ENCODE measurements at places on chromosomes 16 and 17.

GRCh38 chr17:21394265-21394664 is 18.1 kb downstream of the KCNJ12 start:
- ATAC-seq: no peak

DNA sequence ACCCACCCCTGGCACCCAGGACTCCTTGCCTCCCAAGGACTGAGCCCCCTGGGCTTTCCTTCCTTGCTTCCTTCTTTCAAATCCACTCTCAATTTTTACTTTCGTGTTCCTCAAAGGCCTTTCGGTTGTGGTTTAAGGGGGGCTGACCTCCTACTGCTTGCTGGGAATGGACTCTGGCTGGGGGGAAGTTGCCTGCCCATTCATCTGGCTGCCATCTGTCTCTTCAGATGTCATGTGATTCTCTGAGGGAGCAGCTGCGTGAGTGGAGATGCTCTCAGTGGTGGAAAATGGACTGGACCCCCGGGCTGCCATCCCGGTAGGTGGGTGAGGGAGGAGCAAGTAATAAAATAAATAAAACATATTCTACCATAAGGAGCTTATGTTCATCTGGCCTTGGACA is 93.8 kb upstream of the RPRML start:
- no peak for ATAC-seq

- no peak for ATAC-seq
Measured at GRCh38 chr16:53743149-53743566, 39.2 kb downstream of the FTO start.

DNA sequence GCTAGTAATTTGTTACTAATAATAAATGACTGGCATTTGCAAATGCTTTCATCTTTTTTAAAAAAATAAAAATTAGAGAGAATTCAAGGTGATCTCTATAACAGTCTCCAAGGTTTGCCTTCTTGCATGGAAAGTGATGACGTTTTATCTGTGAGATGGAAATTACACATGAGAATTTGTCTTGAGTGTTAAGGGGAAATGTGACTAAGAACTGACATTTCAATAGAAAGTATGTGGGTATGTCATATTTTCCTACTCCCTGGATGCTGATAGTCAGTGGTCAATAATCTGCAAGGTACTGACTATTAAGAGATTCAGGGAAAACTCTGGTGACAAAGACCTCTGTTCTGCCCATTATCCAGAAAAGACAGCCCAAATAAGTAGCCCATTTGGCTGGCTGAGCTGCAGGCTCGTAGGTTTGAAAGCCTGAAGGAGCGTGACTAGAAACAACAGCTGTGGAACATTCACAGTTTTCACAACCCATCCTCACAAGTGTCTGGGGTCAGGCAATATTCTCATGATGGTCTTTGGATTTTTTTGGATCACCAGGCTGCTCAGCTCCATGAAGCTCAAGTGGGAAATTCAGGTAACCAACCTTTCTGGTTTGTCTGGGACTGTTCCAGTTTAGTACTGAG is 49.7 kb upstream of the WSCD1 start:
- ATAC-seq: no peak

DNA sequence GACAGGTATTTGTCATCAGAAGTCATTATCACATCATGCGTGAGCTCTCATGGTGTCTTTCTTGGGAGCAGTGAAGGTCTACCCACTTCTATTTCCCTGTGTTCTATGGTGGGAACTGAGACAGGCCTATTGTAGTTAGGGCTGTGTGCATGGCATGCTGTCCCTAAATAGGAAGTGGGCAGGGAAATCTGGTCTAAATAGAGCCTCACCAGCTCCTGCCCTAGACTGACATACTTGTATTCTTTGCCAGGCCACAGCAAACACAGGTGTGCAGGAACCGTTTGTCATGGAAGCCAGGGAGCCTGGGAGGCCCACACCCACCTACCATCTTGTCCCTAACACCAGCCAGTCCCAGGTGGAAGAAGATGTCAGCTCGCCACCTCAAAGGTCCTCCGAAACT is 10.1 kb downstream of the SLC7A6 start:
- ATAC-seq: no peak

GRCh38 chr16:31572821-31573220 is 45.1 kb downstream of the AHSP start:
- ATAC-seq: no peak

GRCh38 chr17:56806949-56807348 is 26.8 kb downstream of the C17orf67 start:
- no peak for ATAC-seq

GRCh38 chr16:13997526-13997925 is 73.6 kb upstream of the MRTFB start:
- no peak for ATAC-seq

DNA sequence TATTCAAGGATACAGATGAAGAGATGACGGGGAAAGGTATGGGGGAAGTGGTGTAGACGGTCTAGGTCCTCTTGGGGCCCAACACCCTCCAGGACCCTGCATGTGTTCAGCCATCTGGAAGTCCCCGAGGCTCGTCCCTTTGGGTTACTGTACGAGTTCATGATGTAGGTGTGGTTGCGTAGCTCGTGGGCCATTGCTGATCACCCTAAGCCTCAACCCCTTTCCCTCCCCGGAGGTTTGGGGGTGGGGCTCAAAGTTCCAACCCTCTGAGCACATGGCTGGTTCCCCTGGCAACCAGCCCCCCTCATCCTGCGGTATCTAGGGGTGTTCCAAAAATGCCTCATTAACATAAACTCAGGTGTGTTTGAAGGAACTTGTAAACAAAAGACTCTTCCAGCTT is 98.8 kb upstream of the METRNL start:
- ATAC-seq: no peak

DNA sequence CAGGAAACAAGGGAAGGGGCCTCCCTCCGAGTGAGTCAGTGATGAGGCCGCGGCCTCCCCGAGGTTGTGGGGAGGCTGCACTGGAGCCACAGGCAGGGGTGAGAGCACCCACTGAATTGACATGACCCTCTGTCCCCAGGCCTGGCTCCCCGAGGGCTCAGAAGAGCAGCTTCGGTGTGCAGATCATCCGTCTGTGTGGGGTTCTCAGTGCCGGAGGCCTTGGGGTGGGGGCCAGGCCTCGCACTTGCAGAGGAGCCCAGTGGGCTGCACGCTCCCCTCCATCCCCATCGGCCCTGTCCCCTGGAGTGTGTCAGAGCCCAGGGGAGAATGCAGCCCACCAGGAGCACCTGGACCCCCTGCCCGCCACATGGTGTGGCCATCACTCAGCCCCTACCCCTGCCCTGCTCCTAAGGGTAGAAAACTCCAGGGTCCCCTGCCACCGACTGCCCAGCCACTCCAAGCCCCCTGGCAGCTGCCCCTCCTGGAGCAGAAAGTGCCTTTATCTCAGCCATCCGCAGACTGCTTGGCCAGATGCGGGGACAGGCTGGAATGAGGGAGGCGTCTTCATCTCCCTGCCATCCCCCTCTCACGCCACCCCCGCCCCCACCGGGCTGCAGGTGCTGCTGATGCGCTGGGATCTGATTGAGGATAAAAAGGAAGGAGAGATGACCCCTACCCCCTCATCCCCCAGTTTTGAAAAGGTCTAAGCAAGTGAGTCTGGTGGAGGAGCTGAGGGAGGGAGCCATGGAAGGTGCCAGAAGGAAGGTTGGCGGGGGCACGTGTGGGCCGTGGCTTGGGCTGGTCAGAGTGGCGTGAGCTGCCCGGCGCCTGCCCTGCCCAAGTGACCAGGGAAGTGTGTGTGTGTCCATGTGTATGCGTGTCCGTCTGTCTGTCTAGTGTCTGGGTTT is 358.3 kb downstream of the SEC14L1 start:
- no peak for ATAC-seq

- no peak for ATAC-seq
Measured at GRCh38 chr17:1646199-1646875, 805 bp upstream of the SCARF1 start.

DNA sequence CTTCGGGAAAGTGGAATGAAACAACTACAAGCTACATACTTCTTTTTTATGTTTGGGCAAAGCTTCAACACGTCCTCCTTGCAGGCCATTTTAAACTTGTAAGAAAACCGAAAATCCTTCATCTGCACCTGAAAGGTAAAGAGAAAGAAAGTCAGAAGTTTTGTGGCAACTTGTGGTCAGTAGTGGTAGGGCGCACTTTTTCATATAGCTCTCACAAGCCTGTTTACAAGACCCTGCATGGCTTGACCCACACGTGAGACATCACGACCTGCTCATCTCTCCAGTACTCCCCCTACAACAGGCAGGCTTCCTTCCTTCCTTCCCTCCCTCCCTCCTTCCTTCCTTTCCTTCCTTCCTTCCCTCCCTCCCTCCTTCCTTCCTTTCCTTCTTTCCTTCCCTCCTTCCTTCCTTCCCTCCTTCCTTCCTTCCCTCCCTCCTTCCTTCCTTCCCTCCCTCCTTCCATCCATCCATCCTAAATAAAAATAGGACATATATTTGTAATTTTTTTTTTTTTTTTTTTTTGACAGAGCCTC is 48.7 kb upstream of the CLEC18B start:
- no peak for ATAC-seq

DNA sequence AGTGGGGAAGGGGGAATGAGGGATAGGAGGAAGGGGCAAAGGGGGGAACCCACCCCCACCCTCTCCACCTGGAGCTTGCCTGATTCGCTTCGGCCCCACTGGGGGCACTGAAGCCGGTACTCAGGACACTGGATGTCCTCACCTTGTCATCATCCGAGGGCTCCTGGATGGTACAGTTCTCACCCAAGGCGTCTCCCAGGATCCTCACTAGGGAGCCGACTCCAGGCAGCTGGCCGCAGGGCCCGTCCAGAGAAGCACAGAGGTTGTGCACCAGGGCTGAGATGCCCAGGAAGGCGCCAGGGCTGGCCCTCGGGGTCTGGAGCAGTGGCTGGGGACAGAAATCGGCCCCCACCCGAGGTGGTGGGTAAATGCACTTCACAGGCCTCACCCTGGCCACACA is 92.3 kb downstream of the LITAF start:
- no peak for ATAC-seq

GRCh38 chr17:50148226-50149090 is 2.0 kb downstream of the PPP1R9B start:
- ATAC-seq: no peak
